ENCODE measurements at places on chromosomes 13 and 19.

DNA sequence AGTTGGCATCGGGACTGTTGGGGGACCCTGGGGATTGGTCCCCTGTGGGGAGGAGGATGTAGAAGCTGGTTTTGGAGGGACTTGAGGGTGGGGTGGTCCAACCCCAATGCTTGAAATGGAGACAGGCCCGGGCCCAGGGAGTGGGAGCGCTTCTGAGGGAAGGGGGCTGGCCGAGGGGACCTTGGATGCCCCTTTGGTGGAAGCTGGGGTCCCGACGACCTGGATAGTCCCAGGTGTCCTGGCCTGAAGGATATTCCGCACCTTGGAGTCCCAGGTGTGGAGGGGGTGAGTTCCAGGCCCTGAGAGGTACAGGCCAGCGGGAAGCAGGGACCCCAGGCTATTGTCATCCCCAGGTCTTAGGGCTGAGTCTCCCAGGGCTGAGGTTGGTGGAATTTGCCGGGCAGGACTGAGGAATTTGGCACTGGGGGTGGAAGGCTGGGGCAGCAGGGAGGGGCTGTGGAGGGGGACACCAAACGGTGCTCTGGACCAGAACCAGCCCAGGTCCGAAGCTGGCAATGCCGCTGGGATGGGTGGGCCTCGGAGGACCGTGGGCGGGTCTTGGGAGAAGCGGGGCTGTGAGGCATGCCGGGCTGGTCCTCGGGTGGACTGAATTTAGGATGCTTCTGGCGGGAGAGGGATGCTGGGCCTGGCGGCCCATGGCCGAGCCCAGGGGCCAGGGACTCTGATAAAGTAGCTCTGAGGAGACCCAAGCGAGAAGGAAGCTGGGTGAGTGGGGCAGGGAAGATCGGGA is 1.8 kb downstream of the HDGFL2 start:
- DNase-seq = no peak

GRCh38 chr13:45861322-45861721 is 9.8 kb upstream of the SIAH3 start:
- DNase-seq = no peak

- no peak for DNase-seq
These were observed 23.2 kb upstream of the RPL21 start for GRCh38 chr13:27228131-27228530.

GRCh38 chr13:88745011-88745410 is 1073.8 kb downstream of the SLITRK5 start:
- no peak for DNase-seq

- DNase-seq = no peak
These were observed 17.8 kb downstream of the POP4 start for GRCh38 chr19:29623726-29624488.

DNA sequence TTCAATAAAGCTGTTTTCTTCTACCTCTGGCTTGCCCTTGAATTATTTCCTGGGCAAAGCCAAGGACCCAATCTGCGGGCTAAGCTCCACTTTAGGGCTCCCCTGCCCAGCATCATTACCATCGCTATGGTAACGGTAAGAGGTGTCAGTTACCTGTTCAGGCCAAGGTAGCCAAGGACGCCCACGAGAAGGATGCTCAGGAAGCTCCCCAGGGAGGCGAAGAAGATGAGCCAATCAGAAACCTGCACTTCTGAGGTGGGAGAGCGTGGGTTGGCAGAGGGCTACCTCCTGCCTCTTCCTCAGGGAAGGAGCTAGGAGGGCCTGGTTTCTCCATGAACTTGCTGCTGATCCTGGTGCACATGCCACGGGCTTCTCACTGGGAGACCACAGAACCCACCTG is 24.7 kb downstream of the IL12RB1 start:
- DNase-seq = no peak

- DNase-seq = no peak
These were observed 731 bp upstream of the AKAP8L start for GRCh38 chr19:15419413-15420025.

GRCh38 chr19:13960863-13961784 is 8.8 kb downstream of the DCAF15 start:
- no peak for DNase-seq

- no peak for DNase-seq
These were observed 280.0 kb downstream of the SHISA2 start for GRCh38 chr13:25771641-25772478.

DNA sequence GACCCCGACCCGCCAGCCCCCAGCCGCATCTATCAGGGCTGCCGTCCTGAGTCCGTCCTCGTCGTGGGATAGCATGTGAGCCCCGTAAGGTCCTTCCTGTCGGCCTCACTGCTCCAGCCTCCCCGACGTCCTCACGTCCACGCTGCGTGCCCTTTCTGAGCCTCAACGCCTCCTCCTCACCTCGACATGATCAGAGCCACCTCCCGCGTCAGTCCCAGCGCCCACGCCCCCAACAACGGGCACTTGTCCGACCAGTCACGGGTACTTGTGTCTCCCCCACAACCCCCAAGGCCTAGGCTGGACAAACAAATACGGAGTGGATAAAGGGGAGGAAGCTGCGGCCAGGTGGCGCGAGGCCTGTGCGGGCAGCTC is 665 bp downstream of the ZNF497 start:
- no peak for DNase-seq

DNA sequence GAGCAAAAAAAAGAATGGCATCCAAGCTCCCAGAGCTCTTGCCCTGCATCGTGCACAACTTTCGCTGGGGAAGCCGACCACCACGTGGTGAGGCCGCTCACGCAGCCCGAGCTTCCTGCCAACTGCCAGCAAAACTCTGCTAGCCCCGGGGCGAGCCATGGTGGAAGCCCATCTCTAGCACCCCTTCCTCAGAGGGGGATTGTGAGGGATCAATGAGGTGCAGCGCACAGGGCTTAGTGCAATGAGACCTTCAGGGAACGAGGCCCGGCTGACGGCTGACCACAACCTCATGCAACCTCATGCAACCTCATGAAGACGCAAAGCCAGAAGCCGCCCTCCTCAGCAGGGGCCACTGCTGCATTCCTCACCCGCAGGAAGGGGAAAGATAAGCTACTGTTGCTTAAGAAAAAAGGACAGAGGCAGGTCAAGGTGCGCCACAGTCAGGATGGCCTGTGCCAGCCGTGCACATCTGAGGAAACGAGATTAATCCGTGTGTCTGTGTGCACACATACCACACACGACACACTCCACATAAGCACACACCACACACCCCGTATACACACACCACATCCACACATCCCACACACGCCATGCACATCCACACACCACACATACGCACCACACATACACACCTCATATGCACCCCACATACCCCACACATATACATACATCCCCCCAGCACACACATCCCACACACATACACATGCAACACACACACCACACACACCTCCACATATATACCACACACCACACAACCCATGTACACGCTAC is 9.6 kb downstream of the HSPBP1 start:
- no peak for DNase-seq

DNA sequence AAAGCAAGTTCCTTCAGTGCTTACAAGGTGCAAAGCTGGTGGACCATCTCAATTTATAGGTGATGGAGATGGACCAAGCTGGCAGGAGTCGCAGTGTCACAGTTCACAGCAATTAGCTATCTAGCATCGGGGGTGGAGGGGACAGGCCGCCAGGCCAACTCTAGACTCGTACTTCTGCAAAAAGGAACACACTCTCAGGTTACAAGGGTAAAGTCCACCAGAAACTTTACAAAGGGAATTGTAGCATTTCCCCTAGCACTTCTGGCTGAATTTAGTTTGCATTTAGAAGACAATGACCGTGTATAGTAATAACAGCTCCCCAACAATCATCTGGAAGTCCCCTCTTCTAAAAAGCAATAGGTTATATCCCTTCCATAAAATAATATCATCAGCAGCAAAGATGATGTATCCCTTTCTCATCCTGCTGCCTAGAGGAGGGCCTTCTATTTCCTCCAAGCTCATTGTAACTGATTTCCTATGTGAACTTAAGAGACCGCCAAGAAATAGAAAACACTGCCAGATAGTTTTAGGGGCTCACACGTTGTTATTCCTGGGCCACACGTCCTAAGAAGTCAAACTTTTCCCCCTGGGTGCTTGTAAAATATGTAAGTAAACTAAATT is 8.5 kb upstream of the DOCK9 start:
- DNase-seq = no peak

GRCh38 chr19:3580156-3580934 is 4.9 kb upstream of the GIPC3 start:
- no peak for DNase-seq

GRCh38 chr13:61192826-61193225 is 222.8 kb downstream of the PCDH20 start:
- no peak for DNase-seq

GRCh38 chr13:29817604-29818378 is 32.6 kb downstream of the UBL3 start:
- no peak for DNase-seq

DNA sequence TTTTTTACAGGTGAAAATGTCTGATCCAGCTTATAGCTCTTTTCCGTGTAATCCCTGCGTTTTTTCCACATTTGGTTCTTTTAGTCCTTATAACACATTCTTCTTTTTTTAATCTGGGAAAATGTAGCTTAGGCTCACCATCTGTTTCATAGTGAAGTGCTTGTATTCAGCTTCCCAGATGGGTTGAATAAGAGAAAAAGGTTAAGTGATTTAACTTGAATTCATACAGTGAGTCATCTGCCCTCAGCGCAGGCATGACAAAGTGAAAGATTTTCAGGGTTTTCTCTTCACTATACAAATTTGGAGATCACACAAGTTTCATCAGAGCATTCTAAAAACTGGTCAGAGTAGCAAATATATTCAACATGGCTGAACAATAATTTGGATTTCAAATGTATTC is 224.8 kb downstream of the SPRY2 start:
- no peak for DNase-seq

DNA sequence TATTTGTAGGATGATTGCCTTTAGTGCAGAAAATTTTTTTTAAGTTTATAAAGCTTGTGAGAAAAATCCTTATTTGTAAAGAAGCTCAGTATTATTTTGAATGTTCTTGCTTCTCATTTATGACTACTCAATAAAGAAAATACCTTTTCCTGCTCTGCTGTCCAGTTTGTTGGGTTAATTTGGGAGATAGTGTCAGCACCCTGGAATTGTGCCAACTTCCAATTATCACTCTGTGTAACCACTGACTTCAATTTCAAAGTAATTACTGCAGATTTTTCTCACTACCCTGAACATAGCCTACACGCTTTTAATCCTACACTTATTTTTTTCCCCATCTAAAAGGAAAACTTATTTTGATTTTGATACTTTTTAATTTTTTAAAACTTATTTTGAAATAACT is 93.1 kb downstream of the GGACT start:
- no peak for DNase-seq

GRCh38 chr19:19009951-19010350 is 23.4 kb downstream of the SUGP2 start:
- no peak for DNase-seq

- no peak for DNase-seq
These were observed 37.9 kb downstream of the ARHGAP35 start for GRCh38 chr19:46898731-46899130.

DNA sequence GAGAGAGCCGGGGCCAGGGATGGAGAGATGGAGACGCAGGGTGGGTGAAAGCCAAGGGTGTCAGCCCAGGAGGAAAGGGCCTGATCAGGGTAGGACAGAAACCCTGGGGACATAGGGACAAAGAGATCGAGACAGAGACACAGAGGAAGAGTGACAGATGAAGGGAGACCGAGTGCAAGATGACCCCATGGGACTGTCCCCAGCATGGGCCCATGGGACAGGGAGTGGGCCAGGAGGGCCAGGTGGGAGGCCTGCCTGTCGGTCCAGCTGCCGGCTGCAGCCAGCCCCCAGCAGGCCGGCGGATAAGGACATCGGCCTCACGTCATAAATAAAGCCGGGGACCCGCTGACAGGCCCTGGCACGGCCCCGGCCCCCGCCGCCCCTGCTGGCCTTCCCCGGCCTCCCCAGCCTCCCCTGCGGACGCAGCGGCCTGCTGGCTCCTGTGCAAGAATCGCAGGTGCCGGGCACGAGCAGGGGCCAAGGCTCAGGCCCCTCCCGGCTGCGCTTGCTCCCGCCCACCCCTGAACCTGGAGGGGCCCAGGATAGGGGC is 6.3 kb downstream of the REX1BD start:
- no peak for DNase-seq

DNA sequence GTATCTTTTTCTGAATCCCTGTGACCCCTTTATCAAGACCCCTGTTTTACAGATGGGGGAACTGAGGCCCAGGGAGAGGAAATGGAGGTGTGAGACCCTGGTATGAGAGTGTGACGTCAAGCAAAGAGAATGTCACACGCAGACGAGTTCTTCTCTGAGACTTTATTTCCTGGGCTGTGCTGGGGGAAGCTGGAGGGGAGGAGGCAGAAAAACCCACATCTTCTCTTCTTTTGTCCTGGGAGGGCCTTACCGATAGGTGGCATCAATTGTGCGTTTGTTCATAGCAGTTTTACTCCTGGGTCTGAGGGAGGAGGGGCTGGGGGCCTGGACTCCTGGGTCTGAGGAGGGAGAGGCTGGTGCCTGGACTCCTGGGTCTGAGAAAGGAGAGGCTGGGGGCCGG is 4.9 kb upstream of the KLK15 start:
- DNase-seq = no peak

DNA sequence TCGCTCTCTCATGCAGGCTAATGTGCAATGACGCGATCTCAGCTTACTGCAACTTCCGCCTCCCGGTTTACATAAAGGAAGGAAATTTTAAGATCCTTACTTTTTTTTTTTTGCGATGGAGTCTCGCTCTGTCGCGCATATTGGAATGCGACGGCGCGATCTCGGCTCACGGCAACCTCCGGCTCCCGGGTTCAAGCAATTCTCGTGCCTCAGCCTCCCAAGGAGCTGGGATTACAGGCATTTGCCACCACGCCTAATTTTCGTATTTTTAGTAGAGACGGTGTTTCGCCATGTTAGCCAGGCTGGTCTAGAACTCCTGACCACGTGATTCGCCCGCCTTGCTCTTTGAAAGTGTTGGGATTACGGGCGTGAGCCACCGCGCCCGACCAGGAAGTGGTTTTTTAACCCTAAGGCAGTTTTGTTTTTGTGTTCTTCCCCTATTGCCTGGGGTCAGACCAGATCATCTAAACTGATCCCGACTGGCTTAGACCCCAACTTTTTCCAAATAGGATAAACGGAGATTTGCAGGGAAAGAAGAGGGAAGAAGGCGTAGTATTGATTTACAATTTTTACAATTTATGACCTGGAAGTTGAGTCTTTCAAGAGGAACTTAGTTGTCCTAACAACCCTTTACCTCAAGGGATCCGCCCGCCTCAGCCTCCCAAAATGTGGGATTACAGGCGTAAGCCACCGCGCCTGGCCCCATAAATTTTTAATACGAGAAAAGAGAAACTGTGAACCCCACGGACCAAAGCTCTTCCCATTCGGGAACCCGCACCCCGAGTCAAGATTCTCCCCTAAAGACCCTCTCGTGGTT is 142.0 kb downstream of the ZNF737 start:
- no peak for DNase-seq

DNA sequence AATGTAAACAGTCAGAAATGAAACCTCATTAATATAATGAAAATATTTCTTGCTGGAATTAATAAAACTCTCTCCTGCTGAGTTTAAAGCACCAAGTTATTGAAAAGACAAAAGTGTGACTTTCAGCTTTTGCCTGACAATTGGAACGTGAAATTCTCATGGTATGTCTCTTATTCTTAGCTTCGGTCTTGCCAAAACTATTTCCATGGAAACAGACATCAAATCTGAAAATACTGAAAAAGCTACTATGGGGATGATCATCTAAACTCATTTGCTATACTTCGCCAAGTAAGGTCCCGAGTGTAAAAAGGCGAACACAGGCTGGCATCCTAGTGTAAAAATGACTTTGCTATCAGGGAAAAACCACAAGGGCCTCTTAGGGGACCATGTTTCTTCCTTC is 22.8 kb downstream of the HTR2A start:
- DNase-seq = no peak

All from activated CD8-positive, alpha-beta memory T cell treated with anti-CD3 and anti-CD28 coated beads for 1 hour (primary cell).